ENCODE measurements at places on chromosomes 2 and 18. TPM values are rescaled to one million over a fixed set of nuclear protein-coding genes. Genes with fewer than 3 reads are reported as not detected.
A peak's percentile ranks its signal among the peaks of the same experiment; 100 is the strongest.

The GPR45 gene
- not detected for total RNA-seq

The ALPI gene
- total RNA-seq = not detected

The KCNG2 gene
- 0.27 TPM for total RNA-seq

The AKAIN1 gene
- not detected for total RNA-seq

The SUPT7L gene
- total RNA-seq = 23.5 TPM

The KCNJ13 gene
- not detected for total RNA-seq

The RAB17 gene
- 2.6 TPM for total RNA-seq

The NYAP2 gene
- total RNA-seq = not detected

The ESPNL gene
- total RNA-seq = 0.31 TPM

The LINC00305 gene
- not detected for total RNA-seq

The PRSS56 gene
- total RNA-seq = not detected

The G6PC2 gene
- total RNA-seq = not detected

- ATAC-seq = no peak
Measured at GRCh38 chr18:72419914-72420313, 124.2 kb downstream of the CBLN2 start.

DNA sequence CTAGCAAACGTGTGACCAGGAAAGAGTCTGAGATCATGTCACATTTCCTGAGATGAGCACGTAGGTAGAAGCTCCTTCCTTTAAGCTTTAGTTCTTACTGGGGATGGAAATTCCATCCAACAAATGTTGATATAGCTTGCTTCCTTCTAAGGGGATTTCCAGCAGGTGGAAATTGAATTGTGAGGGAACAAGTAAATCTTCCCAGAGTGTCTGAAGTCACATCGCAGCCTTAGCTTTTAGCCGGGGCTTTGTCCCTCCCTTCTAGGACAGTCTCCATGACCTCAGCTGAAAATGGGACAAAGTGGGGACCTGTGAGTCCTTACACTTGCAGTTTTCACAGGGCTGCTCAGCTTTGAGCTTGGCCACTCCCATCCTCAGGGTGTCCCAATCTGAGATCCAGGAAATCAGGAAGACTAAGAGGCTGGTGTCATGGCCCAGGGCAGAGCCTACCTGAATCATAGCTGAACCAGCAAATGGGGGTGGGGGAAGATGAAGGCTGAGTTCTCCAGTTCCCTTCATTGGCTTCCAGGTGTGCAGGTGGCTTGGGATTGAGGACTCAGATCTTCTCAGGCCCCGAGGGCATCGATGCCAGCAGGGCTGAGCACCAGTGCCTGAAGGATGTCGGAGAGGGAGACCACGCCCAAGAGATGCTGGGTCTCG, 8.3 kb downstream of the PRKAG3 start:
- no peak for ATAC-seq

DNA sequence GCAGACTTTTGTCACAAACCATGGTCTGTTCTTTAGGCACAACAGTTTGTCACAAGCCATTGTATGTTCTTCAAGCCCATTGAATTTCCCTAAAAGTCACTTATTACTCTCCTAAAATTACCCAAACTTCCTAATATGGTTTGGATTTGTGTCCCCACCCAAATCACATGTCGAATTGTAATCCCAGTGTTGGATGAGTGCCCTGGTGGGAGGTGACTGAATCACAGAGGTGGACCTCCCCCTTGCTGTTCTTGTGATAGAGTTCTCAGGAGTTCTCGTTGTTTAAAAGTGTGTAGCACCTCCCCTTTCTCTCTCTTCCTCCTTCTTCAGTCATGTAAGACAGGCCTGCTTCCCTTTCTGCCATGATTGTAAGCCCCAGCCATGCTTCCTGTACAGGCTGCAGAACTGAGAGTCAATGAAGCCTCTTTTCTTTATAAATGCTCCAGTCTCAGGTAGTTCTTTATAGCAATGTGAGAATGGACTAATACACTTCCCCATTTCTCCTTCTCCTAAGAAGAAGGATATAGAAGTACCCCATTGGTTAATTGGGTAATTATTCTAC, 11.2 kb upstream of the GYPC start:
- no peak for ATAC-seq

GRCh38 chr2:144211826-144212225, 308.1 kb downstream of the ZEB2 start:
- ATAC-seq = no peak

GRCh38 chr2:23487735-23488492, 102.9 kb downstream of the KLHL29 start:
- ATAC-seq = no peak

GRCh38 chr2:171800639-171801038, 93.4 kb downstream of the SLC25A12 start:
- no peak for ATAC-seq

- no peak for ATAC-seq
Measured at GRCh38 chr2:222362336-222362735, 62.0 kb upstream of the SGPP2 start.

- ATAC-seq = no peak
Measured at GRCh38 chr18:56945171-56946083, 201.5 kb upstream of the BOD1L2 start.

GRCh38 chr2:204738721-204739120, 193.4 kb downstream of the PARD3B start:
- ATAC-seq = no peak

DNA sequence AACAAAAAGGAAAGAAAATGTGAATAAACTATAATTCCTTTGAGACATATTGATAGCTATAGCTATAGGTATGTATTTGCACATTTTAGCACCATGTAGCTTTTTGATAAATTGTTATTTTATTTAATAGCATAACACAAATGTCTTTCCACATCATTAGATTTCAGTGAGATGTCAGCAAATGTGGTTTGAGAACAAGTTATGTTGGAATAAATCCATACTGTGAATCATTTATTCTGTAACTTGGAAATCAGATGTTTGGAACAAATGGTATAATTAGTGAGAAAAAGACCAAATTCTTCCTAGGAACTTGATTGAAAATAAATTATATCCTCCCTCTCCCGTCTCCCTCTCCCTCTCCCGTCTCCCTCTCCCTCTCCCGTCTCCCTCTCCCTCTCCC, 62.8 kb downstream of the NABP1 start:
- no peak for ATAC-seq

DNA sequence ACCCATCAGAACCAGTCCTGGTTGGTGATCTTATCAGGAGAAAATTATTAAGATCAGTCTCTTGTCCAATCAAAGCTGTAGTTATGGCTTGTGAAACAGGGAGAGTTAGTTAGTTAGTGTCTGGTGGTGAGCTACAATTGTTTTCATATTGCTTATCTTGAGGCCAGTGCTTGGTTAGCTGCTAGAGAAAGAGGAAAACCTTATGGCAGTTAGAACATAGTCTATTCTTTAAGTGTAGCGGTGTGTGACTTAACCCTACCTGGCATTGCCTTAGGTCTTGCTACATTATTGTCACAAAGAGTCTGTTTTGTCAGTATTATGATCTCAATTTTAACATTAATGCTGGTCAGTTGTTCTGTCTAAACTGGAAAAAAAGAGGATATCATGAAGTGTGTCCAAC, 11.5 kb upstream of the ABCA12 start:
- no peak for ATAC-seq

DNA sequence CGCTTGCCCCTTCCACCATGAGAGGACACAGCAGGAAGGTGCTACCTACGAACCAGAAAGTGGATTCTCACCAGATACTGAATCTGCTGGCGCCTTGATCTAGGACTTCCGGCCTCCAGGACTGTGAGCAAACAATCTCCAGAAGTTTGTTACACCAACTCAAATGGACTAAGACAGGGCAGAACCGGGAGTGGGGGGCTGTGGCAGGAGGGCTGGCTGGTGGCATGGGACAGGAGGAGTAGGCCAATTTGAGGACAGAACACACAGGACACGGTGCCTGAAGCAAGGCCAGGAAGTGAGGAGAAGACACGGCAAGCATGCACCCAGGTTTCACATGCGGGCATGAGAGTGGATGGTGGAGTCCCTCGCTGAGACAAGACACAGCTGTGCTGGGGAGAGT, 40.1 kb downstream of the CRACDL start:
- ATAC-seq = no peak

- ATAC-seq = no peak
Measured at GRCh38 chr2:186590759-186591505, 1.1 kb downstream of the ITGAV start.

- ATAC-seq = no peak
Measured at GRCh38 chr2:197464175-197464574, 10.8 kb downstream of the COQ10B start.

GRCh38 chr2:149410701-149411484, 80.5 kb downstream of the LYPD6 start:
- ATAC-seq = no peak

GRCh38 chr2:30545875-30546274, 98.8 kb downstream of the LCLAT1 start:
- no peak for ATAC-seq

GRCh38 chr2:12081481-12082210, 335.2 kb downstream of the LPIN1 start:
- no peak for ATAC-seq

DNA sequence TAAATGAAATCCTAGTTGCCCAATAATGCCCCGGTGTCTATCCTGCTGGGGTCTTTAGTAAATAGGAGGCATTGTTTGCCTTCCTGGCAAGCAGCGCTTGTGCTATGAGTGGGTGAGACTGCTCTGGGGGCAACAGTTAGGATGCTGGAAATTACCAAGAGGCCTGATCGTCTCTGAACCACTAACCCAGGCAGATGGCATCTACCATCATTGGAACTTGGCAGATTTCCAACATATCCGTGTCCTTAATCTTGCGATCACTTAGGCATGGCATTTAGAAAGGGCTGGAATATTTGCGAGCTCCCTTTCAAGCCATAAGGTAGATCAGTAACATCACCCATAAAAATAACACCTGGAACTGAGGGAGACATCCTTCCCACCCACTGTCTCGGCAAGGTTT, 18.8 kb upstream of the SH3RF3 start:
- no peak for ATAC-seq

- ATAC-seq = no peak
Measured at GRCh38 chr2:53058526-53058925, 709.1 kb upstream of the CHAC2 start.

DNA sequence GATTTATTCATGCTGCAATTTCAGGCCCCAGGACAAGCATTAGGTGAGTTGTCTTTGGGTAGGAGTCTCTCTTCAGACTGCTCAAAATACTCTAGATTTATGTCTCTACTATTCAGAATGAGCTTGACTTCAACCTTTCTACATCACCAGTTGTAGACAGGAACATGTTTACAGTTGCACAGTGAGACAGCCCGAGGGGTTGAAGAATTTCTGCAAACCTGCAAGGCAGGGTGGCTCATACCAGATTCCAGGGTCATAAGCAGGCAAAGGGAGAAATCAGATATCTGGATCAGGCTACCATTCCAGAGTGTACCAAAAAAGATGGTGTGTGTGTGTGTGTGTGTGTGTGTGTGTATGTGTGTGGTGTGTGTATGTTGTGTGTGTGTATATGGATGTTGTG, 112.4 kb downstream of the SPP2 start:
- no peak for ATAC-seq

GRCh38 chr2:188303363-188304031, 11.8 kb downstream of the GULP1 start:
- no peak for ATAC-seq

DNA sequence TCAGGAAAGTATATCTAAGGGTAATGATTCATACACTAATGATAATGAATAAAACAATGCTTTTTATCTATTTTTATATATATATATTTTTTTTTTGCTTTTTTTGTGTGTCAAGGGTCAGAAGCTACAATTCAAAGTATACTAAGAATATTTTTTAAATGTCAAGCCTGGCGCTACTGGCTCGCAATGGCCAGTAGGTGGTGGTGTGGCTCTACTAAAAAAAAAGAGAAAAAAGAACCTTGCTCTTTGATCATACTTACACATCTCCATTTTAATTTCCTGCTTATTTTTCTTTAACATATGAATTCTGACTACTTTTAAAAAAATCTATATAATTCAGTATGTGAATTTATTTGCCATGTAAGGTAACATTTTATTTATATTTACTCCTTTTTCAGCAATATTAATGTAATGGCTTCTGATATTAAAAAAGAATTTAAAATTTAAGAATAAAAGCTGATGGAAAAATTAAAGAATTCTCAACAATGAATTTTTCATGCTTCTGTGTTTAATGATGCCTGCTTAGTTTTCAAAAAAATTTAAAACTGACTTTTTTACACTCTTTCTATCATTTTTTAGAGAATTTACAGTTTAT, 232.9 kb downstream of the GULP1 start:
- ATAC-seq = no peak

- no peak for ATAC-seq
Measured at GRCh38 chr2:191155608-191156071, 4.8 kb upstream of the STAT4 start.

GRCh38 chr18:66582211-66582610, 21.7 kb downstream of the CDH19 start:
- no peak for ATAC-seq

GRCh38 chr2:70412294-70413070, 110.6 kb upstream of the FAM136A start:
- ATAC-seq = no peak

- no peak for ATAC-seq
Measured at GRCh38 chr18:28147674-28148171, 29.2 kb downstream of the CDH2 start.

- ATAC-seq = no peak
Measured at GRCh38 chr18:3468833-3469232, 18.9 kb downstream of the TGIF1 start.

DNA sequence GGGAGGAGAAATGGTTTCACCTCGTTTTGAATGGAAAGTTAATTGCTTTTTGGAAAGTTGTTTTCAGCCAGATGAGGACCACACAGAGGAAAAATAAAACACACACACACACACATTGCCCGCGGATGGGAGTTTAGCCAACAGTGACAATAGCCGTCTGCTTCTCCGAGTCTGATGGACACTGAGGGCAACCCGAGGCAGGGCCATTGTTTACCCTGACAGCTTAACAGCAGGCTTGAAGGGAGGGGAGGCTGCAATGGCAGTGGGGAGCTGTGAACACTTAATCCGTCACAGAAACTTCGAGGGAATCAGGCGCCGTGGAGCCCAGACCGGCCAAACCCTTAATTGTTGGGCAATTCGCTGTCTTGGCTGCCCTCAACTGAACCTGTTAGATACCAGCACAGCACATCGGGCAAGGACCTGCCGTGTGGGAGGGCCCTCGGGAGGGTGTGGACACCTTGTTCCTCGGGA, 145.9 kb downstream of the ACKR3 start:
- peak; percentile 12 for ATAC-seq

- no peak for ATAC-seq
Measured at GRCh38 chr2:149732730-149733290, 145.2 kb upstream of the MMADHC start.
